ENCODE measurements at places on chromosomes 16 and 17. TPM values are rescaled to one million over a fixed set of nuclear protein-coding genes. Genes with fewer than 3 reads are reported as not detected.

DNA sequence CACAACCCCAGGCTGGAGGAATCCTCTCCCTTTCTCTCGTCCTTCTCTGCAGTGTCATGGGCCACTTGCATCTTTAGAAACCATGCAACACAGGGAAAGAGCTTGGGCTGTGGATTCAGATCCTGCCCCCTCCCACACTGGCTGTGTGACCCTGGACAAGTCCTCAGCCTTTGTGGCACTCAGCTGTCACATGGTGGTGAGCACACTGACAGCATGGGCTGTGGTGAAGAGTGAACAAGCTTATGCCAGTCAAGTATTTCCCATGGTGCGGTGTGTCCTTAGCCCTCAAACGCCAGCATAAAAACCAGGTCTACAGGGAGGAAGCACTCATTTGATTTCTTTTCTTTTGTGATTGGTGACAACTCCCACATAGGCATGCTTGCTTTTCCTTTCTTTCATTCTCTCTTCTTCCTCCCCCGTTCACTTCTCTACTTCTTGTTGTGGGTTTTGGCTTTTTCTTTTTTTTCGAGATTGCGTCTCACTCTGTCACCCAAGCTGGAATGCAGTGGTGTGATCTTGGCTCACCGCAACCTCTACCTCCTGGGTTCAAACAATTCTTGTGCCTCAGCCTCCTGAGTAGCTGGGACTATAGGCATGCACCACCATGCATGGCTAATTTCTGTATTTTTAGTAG, 314.2 kb downstream of the CPPED1 start:
- no peak for DNase-seq

GRCh38 chr17:73290399-73291259, 21.2 kb downstream of the CDC42EP4 start:
- DNase-seq, result no peak

GRCh38 chr16:23857256-23857880, 21.6 kb downstream of the PRKCB start:
- DNase-seq, result no peak

- no peak for DNase-seq
These were observed 78.4 kb downstream of the AIPL1 start for GRCh38 chr17:6356562-6356961.

- DNase-seq, result no peak
These were observed 283.6 kb upstream of the SALL1 start for GRCh38 chr16:51434567-51435198.

GRCh38 chr16:61590577-61590976, 445.7 kb downstream of the CDH8 start:
- DNase-seq, result no peak

GRCh38 chr17:58334256-58334655, 5.7 kb upstream of the TSPOAP1 start:
- no peak for DNase-seq

- no peak for DNase-seq
These were observed 27.0 kb upstream of the CAPNS2 start for GRCh38 chr16:55539488-55539887.

GRCh38 chr16:13426269-13426668, 493.7 kb upstream of the ERCC4 start:
- no peak for DNase-seq

GRCh38 chr16:86610779-86611524, 32.6 kb downstream of the FOXL1 start:
- DNase-seq, result no peak

Gene ADORA2B
- 0.92 TPM for total RNA-seq

Gene ITGAD
- 15.8 TPM for total RNA-seq
